ENCODE measurements at places on chromosomes 5 and 9.

DNA sequence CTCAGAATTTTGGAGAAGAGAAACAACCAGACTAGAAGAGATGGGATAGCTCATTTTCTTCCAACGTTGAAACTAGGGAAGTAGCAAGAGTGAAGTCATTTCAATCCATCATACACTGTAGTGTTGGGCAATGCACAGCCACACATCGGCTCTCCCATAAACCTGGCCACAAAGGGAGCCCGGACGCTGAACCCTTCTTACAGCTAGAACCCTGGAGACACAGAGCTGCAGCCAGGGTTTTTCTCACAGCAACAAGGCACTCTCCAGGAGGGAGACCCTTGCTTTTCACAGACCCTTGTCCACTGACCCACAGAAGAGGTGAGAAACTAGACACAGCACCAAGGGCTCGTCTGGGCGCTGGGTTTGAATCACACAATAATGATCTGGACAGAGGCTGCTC, 101.4 kb upstream of the FSTL4 start:
- no peak for DNase-seq

DNA sequence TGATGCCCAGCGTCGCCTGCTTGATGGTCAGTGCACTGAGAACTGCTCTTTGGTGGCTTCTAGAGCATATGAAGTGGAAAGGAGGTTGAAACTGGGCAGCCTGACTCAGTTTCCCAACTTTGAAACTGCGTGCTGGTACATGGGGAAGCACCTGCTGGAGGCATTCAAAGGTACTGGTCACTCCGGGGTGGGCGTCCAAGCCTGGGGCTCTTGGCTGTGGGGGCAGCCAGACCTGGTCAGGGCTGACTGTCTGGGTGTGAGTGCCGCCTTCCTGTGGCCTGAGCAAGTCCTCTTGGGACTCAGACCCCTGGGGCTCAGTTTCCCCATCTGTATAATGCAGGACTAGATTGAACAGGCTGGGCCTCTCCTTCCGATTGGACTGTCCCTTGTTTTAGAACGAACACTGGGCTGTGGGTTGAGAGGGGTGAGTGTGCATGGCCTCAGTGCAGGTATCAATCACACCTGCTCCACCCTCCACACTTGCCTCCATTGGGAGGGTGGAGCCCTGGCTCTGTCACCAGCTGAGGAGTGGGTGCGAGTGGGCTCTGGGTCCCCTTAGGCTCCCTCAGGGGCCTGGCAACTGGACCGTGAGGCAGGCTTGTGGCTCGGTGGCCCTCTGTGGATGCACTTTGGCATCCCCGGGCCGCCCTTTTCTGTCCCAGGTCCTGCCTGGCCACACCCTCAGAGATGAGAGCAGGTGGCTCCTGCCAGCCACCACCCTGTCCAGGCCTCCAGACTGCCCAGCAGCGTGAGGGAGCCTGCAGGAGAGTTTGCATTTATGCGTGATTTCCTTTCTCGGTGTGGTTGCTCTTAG, 80.2 kb downstream of the PHF2 start:
- no peak for DNase-seq

- DNase-seq, result no peak
These were observed 246.3 kb upstream of the TLE4 start for GRCh38 chr9:79325501-79325900.

GRCh38 chr9:86868616-86869015, 78.7 kb downstream of the GAS1 start:
- no peak for DNase-seq

DNA sequence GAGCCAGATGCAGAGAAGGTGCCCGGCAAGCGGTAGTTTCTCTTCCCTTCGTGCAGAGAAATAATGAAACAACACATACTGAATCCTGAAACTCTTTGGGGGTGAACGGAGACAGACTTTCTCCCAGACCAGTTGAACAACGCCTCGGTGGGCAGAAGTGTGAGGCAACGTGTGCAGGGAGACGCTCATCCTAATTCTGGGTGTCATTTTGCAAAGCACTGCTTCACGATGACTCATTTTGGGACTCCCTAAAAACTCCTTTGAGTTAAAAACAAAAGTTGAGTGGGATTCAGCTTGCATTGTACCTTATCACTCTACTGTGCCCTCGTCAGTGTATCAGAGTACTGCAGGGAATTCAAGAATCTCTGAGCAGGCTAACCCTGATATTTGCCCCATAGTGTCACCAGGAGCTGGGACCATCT, 3.5 kb upstream of the NEK6 start:
- DNase-seq, result no peak
